ENCODE measurements at places on chromosomes 7 and 10.

GRCh38 chr7:18013936-18014335 lies 13.7 kb downstream of the PRPS1L1 start:
- no peak for DNase-seq

- peak; percentile 95 for DNase-seq
Observed at GRCh38 chr10:103966671-103967447, at the start of gene SLK. Gene SLK, plus strand, starts transcription at chr10:103967140. Its CDS starts 606 bp downstream, at chr10:103967746.

GRCh38 chr7:135510592-135511183 lies 786 bp upstream of the CNOT4 start:
- DNase-seq = peak; percentile 14

GRCh38 chr10:78859769-78860168 lies 209.0 kb upstream of the ZMIZ1 start:
- no peak for DNase-seq

DNA sequence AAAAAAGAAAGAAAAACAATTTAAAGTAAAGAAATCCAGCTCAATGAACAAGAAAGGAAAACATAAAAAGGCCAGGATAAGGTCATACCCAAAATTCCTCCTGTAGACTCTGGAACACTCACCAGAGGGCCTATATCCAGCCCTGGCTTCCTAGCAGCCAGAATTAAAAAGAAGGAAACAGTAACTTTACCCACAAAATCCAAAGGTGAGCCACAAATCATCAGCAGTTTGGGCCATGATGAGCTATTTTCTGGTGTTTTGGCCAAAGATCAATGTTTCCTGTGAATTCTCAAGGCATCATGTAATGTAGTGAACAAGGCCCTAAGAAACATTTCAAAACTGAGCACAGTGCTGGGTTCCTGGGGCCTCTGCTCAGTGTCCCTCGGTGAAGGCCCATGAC lies 87.8 kb downstream of the LARP4B start:
- DNase-seq = no peak

DNA sequence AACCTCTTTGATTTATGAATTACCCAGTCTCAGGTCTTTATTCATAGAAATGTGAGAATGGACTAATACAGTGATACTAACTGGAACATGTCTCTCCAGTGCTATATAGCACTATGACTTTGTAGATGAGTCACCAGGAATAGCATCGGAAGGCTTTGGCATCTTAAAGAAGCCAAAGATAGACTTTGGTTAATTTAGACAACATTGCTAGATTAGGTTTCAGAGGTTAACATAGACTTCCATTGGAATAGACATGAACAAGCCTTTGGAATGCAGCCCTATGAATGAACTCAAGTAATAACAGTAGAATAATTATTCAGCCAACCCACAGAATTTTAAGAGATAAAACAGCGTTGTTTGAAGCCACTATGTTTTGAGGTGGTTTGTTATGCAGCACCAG lies 169.2 kb downstream of the HGF start:
- no peak for DNase-seq

GRCh38 chr10:95214793-95215192 lies 20.8 kb downstream of the ACSM6 start:
- no peak for DNase-seq

DNA sequence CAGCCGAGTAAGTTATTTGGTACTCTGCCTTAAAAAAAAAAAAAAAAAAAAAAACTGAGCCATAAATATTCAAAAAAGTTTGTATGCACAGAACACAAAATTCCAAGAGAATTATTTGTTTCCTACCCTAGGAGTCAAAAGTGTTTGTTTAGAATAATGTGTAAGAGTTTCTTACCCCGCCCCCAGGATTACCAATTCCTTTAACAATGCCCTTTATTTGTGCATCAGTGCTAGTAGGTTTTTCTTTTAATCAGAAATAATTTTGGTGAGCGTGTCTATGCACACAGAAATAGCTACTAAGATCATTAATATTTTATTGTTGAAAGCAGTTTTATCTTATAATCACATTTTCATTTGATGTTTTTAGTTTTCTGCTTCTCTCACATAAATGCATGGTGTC lies 374.6 kb downstream of the DPP6 start:
- DNase-seq = no peak

- DNase-seq = peak; percentile 85
Observed at GRCh38 chr7:65269150-65269856, 104.4 kb upstream of the ZNF92 start.

DNA sequence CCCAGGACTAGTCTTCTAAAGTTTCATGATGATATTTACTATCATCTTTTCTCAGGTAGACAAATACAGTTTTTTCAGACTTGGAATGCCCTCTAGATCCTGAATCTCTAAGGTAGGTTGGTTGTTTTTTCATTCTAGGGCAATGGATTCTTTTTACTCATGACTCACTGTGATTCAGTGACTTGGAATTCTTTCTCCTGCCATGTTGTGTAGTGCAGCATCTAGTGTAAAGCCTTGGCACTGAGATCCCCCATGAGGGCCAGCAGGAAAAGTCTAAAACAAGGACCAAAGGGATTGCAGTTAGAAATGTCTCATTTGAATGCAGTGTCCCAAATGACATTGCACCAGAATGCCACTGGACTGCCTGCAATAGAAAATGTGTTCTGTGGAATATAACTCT lies 430.4 kb downstream of the NEBL start:
- no peak for DNase-seq

GRCh38 chr7:23358152-23358674 lies 59.1 kb downstream of the MALSU1 start:
- DNase-seq = no peak

DNA sequence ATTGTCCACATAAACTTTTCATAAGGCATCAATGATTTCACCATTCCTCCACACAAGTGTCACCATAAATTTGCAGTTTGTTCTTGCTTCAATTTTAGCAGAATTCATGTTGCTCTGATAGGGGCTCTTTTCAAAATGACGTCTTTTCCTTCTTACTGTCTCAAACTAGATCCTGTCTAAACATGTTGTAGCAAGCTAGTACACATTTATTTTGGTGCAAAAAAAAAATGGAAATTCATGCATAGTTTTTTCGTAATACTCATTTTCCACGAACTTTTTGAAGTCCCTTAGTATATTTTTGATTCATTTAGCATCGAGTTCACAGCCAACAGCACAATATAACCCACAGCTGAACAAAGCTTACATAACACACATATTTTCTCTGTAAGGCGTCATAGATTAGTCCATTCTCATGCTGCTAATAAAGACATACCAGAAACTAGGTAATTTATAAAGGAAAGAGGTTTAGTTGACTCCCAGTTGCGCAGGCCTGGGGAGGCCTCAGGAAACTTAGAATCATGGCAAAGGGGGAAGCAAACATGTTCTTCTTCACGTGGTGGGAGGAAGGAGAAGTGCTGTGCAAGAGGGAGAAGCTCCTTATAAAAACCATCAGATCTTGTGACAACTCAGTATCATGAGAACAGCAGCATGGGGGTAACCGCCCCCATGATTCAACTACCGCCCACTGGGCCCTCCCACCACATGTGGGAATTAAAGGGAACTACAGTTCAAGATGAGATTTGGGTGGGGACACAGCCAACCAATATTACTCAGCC lies 301.5 kb downstream of the CCDC3 start:
- no peak for DNase-seq

DNA sequence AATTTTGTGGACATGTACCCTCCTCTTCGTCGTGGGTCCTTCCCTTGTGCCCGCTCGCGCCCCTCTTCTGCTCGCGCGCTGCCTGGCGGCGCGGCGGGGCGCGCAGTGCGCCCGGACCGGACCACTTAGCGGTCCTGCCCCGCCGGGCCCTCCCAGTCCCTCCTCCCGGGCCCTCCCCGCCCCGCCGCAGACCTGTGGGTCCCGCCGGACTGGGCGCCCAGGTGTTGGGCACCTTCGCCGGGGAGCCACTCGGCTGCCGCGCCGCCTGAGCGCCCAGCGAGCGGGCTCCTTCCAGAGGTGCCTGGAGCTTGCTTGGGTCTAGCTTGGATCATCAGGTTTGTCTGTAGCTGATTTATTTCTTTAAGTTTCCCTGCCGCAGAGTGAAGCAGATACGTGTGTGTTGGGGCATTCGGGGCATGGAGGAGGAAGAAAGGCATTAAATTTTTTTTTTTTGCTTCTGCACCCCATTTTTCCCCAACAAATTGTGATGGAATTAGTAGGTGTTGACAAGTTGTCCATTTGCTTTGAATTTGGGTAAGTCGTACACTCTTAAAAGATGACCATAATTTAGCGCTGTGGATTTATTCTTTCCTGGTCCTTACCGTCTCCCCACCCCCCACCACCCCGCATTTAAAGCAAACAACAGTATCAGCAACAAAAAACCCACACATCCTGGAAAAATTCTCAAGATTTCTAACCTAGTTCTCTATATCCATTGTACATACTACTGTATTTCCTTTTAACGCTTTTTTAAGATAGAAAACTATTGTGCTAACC lies 905 bp downstream of the C1GALT1 start:
- DNase-seq = peak; percentile 66

DNA sequence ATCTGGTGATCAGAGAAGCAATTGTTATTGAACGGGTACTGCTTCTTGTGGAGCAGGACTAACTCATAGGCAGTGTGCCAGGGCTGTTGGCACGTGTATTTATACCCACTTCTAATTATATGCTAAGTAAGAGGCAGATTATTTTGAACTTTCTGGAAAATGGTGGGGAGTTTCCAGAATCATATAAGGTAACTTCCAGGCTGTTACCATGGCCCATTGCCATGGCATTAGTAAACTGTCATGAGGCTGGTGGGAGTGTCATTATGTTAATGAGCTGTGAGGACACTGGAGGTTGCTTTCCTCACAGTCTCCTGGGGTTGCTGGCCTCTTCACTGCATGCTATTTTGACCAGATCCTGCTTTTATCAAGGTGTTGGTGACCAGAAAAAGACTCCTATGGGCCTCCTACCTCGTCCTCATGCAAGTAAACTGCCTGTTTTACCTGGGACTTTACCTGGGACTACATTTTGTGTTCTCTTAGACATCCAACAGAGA lies 122.6 kb downstream of the KCND2 start:
- DNase-seq = peak; percentile 41

- DNase-seq = no peak
Observed at GRCh38 chr7:1974290-1975101, 258.2 kb downstream of the MAD1L1 start.

DNA sequence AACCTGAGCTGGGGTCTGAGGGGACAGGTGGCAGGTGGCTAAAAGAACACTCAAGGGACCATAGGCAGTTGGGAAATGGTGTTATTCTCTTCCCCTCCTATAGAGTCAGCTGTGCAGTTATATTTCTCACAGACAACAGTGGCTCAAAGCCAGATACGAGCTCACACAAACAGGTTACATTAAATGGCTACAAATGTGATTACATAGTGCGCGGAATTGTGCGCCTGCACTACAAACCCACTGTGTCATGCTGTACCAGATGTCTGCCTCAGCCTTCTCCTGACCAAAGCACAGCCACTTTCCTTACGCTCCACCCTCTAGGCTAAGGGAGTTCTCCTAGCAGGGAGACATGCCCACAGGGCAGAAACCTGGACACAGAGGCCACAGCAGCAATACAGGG lies 387.2 kb downstream of the CNTNAP2 start:
- no peak for DNase-seq

- peak; percentile 29 for DNase-seq
Observed at GRCh38 chr10:86802473-86803108, 46.2 kb downstream of the BMPR1A start.

DNA sequence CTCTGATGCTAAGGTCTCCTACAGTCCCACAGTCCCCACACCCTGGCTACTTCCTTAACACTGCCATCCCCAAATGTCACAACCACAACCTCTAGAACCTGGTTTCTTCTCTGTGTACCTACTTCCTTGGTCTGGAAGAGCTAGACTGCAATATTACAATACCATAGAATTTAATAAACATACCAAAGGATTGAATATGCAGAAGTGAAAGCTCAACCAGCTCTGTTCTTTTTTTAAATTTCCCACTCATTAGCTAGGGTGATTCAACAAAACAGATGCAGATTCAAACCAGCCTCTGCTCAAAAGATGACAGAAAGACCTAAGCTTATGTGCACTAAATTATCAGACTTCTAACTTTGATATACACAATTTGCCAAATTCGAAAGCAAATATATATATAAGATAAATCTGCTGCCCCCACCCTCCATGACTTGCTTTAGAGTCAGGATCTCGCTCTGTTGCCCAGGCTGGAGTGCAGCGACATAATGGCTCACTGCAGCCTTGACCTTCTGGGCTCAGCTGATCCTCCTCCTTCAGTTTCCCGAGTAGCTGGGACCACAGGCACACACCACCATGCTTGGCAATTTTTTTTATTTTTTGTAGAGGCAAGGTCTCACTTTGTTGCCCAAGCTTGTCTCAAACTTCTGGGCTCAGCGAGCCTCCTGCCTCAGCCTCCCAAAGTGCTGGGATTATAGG lies 212.6 kb downstream of the CHCHD3 start:
- peak; percentile 28 for DNase-seq

DNA sequence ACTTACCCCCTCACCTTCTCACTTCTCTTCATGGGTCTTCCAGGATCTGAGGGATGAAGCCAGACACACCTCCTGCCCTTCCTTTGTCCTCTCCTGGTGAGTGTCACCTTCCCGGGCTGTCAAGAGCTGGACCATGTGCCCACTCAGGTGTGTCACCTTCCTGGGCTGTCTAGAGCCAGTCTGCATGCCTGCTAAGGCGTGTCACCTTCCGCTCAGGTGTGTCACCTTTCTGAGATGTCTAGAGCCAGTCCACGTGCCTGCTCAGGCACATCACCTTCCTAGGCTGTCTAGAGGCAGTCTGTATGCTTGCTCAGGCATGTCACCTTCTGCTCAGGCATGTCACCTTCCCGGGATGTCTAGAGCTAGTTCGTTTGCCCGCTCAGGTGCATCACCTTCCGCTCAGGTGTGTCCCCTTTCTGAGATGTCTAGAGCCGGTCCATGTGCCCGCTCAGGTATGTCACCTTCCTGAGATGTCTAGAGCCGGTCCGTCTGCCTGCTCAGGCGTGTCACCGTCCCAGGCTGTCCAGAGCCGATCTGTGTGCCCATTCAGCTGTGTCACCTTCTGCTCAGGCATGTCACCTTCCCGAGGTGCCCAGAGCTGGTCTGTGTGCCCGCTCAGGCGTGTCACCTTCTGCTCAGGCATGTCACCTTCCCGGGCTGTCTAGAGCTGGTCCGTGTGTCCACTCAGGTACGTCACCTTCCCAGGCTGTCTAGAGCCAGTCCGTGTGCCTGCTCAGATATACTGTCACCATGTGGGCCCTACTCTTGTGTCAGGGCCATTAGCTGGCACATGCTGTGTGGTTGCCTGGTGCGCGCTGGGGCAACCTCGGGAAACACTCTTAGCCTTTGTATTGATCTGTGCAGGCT lies 245.3 kb downstream of the EBF3 start:
- no peak for DNase-seq

GRCh38 chr10:131141645-131142516 lies 169.6 kb downstream of the TCERG1L start:
- DNase-seq = no peak

GRCh38 chr7:105652359-105652993 lies 71.2 kb upstream of the EFCAB10 start:
- DNase-seq = peak; percentile 79

- peak; percentile 51 for DNase-seq
Observed at GRCh38 chr7:114026486-114027089, 107.8 kb upstream of the PPP1R3A start.

Measured in GM20000 (cell line).